ENCODE measurements at places on chromosomes 2 and 18.

GRCh38 chr18:35413163-35413511 lies 36.0 kb upstream of the ZNF396 start:
- no peak for DNase-seq

GRCh38 chr2:145186303-145186702 lies 666.4 kb upstream of the ZEB2 start:
- DNase-seq = peak; percentile 28

GRCh38 chr18:8116341-8117005 lies 492.8 kb upstream of the RAB12 start:
- no peak for DNase-seq

DNA sequence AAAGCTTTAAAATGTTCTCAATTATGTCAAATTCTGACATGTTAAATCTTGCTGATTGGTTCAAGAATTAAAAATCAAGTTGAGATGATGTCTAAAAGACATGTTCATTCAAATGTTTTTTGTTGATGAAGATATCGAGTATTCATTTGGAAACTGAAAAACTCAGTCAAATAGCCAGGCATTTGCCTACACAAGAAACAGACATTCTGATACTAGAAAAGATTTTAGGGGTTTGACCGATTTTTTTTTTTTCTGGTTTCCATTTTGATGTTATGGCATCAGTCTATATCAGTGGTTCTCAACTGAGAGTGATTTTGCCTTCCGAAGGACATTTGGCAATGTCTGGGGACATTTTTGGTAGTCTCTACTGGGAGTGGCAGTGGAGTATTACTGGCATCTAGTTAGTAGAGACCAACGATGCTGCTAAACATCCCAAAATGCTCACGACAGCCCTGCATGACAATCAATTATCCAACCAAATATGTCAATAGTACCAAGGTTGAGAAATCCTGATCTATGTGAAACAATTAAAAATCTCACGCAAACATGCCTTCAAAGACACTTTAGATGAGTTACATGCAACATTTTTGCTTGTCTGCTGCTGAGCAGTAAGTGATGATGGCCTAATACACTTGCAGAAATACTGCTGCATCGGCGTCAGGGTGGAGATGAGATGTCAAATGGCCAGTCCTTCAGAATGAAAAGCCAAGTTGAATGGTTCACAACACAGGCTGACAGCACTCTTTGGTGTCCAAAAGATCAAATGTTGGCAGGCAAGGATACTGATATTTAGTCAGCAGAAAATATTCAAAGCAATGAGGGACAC lies 12.5 kb downstream of the RASGRP3 start:
- no peak for DNase-seq

DNA sequence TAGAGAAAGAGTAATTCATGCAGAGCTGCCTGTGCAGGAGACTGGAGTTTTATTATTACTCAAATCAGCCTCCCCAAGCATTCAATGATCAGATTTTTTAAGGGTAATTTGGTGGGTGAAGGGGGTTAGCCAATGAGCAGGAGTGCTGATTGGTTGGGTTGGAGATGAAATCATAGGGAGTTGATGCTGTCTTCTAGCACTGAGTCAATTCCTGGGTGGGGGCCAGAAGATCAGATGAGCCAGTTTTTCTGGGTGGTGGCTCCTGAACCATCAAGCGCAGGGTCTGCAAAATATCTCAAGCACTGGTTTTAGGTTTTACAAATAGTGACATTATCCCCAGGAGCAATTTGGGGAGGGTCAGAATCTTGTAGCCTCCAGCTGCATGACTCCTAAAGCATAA lies 312.8 kb upstream of the THSD7B start:
- DNase-seq = no peak

DNA sequence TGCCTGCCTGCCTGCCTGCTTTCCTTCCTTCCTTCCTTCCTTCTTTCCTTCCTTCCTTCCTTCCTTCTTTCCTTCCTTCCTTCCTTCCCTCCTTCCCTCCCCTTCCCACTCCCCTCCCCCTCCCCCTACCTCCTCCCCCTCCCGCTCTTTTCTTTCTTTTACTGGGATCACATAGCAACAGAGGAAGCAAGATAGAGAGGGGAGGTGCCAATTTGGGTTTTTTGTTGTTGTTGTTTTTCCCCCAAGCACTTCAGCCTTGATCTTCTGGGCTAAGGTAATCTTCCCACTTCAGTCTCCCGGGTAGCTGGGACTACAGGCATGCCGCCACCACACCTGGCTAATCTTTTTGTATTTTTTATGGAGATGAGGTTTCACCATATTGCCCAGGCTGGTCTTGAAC lies 20.0 kb downstream of the PPM1B start:
- no peak for DNase-seq

GRCh38 chr2:20796374-20796791 lies 26.5 kb downstream of the LDAH start:
- DNase-seq = no peak

DNA sequence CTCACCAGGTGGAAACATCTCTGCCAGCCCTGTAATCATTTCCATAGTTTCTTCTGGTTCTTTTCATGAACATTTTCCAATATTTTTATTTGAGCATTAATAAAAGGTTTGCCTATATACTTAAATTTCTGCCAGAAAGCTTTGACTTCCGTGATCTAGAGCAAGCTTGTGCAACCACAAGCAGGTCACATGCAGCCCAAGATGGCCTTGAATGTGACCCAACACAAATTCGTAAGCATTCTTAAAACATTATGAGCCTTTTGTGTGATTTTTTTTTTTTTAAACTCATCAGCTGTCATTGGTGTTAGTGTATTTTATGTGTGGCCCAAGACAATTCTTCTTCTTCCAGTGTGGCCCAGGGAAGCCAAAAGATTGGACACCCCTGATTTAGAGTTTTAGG lies 51.6 kb downstream of the NEDD4L start:
- no peak for DNase-seq

GRCh38 chr2:224946895-224947294 lies 95.4 kb downstream of the DOCK10 start:
- DNase-seq = no peak

GRCh38 chr2:193153576-193153975 lies 958.8 kb upstream of the TMEFF2 start:
- no peak for DNase-seq

GRCh38 chr18:14769381-14769780 lies 21.4 kb downstream of the ANKRD30B start:
- DNase-seq = no peak

DNA sequence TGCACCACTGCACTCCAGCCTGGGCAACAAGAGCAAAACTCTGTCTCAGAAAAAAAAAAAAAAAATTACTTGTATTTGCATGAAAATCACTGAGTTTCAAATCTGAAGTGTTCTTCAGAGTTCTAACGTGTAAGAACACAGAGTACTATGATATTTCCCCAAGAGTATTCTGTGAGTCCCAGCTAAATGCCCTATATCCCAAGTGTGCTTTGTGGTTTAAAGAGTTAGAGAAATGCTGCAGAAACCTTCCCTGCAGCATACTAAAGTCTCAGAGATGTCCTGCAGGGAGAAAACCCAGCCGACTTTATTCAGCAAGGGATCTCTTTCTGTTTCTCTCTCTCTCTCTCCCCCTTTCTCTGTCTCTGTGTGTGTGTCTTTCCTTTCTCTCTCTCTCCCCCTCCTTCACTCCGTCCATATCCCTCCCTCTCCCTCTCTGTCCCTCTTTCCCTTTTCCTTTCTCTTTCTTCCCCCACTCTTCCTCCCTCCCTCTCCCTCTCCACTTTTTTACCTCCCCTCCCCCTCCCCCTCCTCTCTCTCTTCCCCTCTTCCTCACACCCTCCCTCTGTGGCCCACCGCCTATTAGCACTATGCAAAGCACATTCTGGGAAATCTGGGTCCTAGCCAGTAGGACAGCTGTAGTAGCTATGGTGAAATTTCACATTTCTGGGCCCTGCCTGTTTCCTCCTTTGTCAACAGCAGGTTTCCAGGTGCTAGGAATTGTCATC lies 54.2 kb downstream of the ACTR2 start:
- no peak for DNase-seq

Data from midbrain (tissue), 1 donor.